NCI-H2171 treated with DMSO at 0.1 percent for 48 hours (cell line): ENCODE measurements at places on chromosomes 2 and 18.
A peak's percentile ranks its signal among the peaks of the same experiment; 100 is the strongest.

GRCh38 chr2:136344339-136344738, 226.4 kb upstream of the CXCR4 start:
- no peak for DNase-seq

DNA sequence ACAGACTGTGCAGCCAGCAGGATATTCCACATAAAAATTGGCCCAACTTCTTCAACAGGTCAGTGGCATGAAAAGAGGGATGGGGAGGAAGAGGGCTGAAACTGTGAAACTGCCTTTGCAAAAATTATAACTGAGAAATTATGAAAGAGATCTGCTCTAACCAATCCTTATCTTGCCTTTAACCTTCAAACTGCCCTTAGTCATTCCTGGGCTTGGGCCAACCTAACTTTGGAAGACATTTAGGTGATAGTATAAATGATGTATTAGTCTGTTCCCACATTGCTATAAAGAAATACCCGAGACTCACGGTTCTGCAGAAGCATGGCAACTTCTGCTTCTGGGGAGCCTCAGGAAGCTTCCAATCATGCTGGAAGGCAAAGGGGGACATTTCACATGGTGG, 74.5 kb downstream of the RPL31 start:
- no peak for DNase-seq

DNA sequence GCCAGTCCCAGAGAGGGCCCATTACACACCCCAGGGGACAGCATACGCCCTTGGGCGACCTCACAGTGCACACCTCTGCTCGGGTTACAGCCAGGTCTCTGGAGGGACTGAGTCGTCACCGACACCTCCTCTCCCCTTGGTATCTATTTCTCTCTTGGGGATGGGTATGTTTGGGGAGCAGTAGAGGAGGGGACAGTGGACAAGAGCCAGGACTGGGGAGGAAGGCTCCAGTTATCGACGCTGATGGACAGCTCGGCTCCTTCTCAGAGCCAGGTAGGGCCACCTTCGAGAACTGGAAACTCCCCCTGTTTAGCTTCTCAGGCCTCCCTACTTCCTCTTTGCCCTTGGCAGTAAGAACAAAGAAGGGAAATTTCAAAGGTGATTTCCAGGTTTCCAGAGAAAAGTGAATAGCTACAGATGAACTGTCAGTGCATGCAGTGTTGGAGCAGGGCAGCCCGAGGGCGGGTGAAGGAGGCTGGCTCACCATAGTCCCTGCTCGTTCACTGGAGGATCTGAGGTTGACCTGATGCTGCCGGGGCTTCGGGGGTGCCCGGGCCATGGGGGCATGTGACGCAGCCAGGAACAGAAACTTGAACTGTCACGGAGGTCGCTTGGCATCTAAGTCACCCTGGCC, 4.4 kb upstream of the SEMA4C start:
- DNase-seq, result peak; percentile 10

GRCh38 chr2:144133936-144134665, 385.8 kb downstream of the ZEB2 start:
- DNase-seq, result peak; percentile 47

DNA sequence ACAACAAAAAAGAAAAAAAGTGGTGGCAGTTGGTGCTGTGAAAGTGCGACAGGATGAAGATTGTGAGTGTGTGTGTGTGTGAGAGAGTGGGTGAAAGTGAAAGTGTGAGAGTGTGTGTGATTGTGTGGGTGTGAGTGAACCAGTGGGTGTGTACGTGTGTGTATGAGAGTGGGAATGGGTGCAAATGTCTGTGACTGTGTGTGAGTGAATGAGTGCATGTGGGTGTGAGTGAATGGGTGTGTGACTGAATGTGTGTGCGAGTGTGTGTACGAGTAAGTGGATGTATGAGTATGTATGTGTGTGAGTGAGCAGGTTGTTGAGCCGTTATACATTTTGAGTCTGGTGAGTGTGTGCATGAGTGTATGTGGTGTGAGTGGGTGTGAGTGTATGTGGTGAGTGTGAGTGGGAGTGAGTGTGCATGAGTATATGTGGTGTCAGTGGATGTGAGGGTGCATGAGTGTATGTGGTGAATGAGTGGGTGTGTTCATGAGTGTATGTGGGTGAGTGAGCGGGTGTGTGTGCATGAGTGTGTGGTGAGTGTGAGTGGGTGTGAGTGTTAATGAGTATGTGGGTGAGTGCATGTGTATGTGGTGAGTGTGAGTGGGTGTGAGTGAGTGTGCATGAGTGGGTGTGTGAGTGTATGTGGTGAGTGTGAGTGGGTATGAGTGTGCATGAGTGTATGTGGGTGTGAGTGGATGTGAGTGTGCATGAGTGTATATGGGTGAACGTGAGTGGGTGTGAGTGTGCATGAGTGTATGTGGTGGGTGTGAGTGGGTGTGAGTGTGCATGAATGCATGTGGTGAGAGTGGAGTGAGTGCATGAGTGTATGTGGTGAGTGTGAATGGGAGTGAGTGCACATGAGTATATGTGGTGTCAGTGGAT, 69.3 kb upstream of the HPCAL1 start:
- no peak for DNase-seq

DNA sequence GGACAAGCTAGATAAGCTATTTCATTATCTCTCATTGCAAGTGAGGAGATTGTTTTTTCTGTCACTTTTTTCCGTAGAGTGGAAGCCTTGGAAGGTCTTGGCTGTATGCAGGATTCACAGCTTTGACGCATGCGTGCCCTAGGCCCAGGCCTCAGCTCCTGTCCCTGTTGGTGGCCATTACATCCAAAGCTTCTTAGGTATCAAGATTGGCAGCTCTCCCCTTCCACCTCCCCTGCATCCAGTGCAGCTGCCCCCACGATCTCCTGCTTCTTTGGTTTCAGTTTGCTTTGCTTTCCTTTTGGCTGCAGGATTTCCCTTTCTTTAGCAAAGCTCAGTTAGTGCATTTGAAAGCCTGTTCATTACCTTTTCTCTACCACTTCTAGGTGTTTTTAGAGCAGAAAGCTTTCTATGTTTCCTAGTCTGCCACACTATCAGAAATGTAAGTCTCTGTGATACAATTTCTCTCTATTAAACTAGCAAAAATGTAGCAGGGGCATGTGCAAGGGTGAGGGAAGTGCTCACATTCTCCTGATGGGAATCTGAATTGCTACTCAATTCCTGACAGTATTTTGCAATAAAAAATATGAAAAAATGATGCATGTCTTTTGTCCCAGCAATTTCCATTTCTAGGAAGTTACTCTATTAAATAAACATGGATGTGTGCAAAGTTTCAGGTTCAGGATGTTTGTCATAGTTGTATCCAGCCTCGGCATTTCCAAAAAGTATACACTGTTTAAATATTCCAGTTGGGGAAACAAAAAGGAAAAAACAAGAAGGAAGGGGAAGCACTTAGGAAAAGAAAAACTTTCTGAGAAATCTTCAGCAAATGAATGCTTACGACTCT, 91.2 kb downstream of the LIPG start:
- DNase-seq, result no peak

GRCh38 chr2:46394649-46395510, 84.5 kb upstream of the TMEM247 start:
- DNase-seq, result no peak

DNA sequence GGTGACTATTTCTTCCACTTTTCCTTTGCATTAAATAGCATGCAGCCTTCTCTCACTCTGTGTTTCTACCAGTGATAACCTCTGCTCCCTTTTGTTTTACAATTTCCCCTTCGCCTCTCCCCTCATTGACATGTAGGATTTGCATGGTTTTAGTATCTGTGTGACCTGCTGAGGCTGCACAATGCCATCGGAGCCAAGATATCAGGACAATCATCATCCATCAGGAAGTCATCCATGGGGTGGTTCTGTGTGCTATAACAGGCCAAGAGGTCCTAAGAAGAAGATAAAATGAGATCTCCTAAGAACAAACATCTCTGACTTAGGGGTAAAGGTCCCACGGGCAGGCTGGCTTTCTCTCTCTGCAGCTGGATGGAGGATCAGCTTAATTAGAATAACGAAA, 65.6 kb downstream of the EHD3 start:
- no peak for DNase-seq

DNA sequence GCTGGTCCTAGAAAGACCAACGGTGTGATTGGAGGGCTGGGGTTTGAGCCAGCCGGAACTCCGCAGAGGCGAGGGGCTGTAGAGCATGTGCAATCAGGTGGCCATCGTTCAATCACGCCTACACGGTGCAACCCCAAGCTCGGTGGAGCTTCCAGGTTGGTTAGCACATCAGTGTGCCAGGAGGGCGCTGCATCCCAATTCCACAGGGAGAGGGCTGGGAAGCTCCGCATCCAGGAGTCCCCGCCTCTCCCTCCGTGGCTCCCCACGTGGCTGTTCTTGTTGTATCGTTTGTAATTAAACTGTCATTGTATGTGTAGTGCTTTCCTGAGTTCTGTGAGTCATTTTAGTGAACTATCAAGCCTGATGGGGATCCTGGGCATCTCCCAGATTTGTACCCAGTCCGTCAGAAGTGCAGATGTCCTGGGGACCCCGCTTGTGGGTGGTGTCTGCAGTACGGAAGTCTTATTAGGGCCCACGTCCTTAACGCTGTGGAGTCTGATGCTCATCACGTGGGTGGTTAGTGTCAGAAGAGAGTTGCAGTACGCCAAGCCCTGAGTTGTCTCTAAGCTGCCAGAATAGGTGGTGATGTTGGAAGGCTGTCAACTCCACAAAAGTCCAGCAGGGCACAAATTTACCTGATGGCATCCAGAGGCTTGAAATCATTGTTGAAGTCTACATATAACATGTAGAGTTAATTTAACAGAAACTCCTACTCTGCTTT, 20.6 kb upstream of the AMMECR1L start:
- no peak for DNase-seq

- DNase-seq, result no peak
Measured at GRCh38 chr2:172510548-172510947, 45.3 kb upstream of the PDK1 start.

- no peak for DNase-seq
Measured at GRCh38 chr2:112679484-112679883, 33.7 kb downstream of the SLC20A1 start.

- DNase-seq, result peak; percentile 26
Measured at GRCh38 chr18:5510135-5510846, 33.5 kb downstream of the EPB41L3 start.

DNA sequence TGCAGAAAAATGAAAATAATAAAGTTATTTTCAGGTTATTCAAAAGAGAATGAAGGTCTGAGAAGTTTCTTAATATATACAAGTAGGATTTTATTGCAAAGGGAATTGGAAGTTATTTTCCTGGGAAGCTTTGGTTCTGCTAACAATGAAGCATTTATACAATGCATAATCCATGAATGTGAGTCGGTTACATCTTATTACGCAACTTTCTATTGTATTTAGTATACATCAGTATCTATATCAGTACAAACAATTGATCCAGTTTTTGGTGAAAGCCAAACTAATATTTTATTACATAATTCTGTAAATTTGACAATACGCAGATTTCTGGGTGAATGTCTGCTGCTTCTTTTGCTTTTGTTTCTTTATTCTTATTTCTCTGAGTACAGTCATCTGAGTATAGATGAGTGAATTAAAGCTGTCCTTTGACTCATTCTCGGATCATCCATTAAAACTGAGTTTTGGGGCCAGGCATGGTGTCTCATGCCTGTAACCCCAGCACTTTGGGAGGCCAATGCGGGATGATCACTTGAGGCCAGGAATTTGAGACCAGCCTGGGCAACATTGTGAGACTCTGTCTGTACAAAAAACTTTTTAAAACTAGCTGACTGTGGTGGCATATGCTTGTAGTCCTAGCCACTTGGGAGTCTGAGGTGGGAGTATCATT, 108.5 kb downstream of the SOCS6 start:
- DNase-seq, result no peak

- DNase-seq, result no peak
Measured at GRCh38 chr2:240786871-240787311, 33.1 kb downstream of the KIF1A start.

- no peak for DNase-seq
Measured at GRCh38 chr2:147100406-147101035, 744.3 kb upstream of the ACVR2A start.

DNA sequence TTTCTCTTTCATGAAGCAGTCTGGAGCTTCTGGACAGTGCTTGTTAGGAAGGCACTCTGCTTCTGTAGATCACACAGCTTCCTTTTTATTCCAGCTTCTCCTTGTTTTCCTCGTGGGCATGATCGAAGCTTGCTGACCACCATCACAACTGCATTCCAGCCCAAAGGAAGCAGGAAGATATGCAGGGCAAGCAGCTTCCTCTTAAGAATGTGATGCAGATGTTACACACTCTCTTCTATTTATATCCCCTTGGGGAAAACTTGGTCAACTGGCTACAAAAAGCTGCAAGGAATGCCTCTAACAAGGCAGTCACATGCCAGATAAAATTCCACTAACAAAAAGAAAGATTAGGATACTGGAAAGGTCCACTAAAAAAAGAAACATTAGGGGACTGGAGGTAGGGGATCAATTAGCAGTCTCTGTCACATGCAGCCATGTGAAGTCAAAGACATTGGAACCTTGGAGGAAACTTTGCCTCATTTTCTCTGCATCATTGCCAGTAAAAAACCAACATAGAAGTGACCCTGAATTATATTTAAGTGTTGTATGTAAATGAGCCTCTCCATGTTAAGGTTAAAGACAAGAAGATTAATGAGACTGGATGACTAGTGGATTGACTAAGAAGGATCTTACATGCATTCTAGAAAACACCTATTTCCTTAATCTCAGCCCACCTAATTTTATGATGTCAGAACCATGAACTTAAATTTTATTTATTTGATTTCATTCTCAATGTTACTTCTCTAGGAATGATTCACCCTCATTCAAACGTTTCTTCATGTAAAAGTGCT, 98.3 kb downstream of the NAB1 start:
- no peak for DNase-seq

DNA sequence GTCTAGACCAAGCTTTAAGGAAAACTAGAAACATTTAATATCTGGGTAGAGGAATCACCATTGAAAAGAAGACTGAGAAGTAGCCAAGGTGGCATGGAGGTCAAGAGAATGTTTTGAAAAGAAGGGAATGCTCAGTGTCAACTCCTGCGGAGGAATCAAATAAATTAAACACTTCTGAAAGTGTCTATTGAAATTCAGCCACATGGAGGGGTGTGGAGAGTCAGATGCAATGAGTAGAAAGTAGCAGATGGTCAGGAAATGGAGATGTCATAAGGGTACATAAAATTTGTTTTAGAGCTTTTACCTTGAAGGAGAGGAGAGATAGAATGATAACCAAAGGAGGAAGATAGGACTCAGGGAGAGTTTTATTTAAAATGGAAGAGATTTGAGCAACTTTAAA, 35.1 kb downstream of the NLRC4 start:
- DNase-seq, result peak; percentile 89

DNA sequence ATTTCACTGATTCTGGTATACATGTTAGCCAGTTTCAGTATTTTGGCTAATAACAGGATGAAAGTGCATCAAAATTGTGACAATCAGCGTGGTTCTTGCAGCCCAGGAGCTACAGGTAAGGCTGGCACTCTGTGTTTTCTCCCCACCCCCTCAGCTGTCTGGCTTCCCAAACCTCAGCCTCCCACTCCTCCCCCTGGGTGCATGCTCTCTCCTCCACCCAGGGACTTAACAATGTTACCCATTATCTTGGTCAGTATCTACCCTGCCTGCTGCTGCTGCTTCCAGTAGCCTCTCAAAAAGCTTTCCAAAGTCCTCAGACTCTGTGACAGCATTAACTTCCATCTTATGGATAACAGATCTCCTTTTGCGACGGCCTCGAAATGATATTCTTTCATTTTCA, 41.0 kb downstream of the TRABD2A start:
- DNase-seq, result no peak

- DNase-seq, result peak; percentile 95
Measured at GRCh38 chr2:26721115-26722032, 28.9 kb downstream of the KCNK3 start.
